ENCODE measurements at places on chromosomes 3 and 15.
A peak's percentile ranks its signal among the peaks of the same experiment; 100 is the strongest.

- DNase-seq: no peak
Measured at GRCh38 chr3:52428151-52429005, 16.5 kb downstream of the SEMA3G start.

DNA sequence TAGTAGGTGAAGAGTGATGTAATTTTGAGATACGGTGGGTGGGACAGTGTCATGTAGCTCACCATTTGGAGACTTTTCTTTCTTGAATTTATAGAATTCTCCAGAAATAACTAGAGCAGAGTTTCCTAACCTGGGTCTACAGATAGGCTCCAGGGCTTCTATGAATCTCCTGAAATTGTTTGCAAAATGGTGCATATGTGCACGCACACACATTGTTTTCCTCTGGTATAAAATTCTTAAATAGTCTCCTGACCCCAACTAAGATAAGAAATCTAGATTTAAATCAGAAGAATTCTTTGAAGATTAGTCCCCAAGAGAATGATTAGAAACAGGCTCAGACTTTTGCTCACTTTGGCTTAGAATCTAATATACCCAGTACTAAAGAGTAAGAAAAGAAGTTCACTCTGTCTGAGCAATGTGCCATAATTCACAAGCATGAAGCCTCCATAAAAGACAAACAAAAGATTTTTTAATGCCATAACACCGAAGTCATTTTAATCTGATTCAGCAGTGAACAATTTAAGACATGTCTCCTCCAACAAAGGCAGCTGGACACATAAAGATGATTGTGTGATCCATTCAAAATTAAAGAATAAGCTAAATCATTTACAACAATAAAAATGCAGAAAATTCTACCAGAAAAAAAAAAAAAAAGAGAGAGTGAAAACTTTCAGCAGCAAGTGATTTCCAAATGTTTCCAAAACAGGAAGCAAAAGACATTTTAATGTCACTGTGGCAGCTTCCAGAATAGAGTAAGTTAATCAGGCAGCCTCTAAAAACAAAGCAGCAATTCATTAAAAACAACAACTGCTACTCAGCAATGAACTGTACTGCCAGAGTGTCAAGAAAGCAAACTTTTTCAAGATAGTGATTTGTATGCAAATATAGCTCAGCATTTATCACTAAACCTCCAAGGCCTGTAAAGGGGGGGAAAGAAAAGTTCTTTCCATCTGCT is 975.5 kb upstream of the CFAP20DC start:
- no peak for DNase-seq

DNA sequence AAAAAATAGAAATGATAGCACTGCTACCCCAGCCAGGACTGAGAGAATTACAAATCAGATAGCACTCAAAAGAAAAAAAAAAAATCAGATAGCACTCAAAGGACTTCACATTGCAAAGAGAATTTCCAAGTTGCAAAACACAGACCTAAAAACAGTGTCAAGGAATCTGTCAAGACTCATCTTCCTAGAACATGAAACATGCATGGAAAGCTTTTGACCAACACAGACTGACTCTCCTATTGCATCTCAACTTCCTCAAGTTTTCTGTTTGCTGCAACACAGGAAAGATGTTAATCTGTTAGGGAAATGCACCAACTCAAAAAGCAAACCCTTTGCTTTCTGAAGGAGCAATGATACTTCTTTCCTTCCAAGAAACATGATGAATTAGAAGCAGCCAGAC is 42.3 kb downstream of the RAB27A start:
- DNase-seq: no peak

DNA sequence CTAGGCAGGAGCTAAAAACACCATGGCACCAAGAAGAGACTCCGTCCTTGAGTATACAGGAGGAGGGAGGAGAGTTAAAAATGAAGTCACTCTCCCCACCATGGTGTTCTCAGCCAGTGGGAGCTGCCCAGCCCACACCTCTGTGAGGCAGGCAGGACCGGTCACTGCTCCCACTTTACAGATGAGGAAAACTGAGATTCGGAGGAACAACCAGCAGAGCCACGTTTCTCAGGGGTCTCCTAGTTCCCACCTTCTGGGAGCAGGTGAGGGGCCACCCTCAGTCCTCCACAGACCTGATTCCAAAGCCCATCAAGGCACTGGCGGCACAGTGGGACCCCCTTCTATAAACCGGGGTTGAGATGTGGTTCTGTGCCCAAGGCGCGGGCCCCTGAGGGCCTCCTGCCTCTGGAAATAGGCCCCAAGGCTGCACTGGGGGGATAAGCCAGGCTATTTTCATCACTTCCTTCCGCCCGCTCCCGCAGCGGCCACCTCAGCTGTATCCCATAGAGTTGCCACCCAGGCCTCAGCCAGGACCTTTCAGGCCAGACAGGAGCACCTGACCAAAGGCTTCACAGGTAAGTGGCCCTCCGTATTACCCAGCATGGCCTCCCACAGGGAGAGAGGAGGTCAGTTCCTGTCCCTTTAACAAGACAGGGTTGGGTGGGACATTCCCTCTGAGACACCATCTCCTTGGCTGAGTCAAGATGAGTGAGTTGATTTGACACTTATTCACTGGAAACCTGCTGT is at the start of gene GP9:
Gene GP9 (plus strand): TSS at position 504 of the 747 bp plus-strand sequence. CDS start 961 bp downstream, outside the sequence.
- no peak for DNase-seq

- DNase-seq: no peak
Measured at GRCh38 chr15:72340366-72340765, 20.4 kb upstream of the CELF6 start.

GRCh38 chr3:52681596-52681995 is 4.1 kb downstream of the PBRM1 start:
- no peak for DNase-seq

DNA sequence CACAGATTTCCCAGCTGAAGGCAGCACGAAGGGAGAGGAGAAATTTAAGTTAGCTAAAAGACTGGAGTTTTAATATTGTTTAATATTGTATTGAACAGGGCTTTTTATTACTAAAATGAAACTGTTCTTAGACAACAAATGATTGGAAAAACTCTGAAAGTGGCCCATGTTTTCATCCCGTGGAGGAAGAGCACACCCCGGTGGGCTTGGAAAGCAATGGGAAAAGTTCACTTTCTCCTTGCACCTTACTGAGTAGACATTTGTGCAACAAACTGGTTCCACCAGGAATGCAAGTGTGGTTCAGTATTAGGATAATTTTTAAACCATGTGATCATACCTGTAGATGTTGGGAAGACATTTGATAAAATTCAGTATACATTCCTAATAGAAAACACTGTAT is 8.2 kb upstream of the ESYT3 start:
- no peak for DNase-seq

- no peak for DNase-seq
Measured at GRCh38 chr15:74352393-74352910, 15.0 kb downstream of the CYP11A1 start.

DNA sequence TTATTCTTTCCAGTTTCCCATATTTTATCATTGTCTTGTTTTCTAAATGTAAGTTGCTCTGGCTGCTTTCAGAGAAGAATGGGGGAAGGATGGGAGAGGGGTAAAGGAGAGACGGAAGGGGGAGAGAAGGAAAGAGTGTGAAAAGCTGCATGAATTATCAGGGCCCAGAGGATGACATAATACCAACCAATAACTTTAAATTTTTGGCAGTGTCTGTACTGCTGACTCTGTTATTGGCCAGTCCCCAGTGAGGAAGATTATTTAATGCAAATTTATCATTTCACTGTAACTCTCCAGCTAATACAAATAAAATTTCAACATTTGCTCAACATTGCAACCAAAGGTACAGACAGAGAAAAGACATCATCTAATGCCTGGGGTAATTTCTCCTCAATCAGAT is 551.7 kb upstream of the CFAP20DC start:
- DNase-seq: no peak

DNA sequence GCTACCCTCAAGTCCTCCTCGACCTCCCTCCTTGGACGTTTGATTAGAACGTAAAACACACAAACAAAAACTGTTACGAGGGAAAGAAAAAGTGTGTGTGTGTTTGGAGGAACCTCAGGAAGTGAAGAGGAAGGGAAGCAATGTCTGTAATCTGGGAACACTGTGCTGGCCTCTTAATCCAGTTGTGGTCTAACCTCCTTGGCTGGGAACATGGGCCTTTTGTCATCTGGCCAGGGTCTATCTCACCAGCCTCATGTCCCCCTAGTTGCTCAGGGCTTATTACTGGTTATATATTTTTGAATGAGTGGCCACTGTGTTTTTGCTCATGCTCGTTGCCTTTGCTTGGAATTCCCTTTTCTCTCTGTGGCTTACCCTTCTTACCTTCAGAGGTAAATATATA is 89.0 kb upstream of the RASGRF1 start:
- no peak for DNase-seq

DNA sequence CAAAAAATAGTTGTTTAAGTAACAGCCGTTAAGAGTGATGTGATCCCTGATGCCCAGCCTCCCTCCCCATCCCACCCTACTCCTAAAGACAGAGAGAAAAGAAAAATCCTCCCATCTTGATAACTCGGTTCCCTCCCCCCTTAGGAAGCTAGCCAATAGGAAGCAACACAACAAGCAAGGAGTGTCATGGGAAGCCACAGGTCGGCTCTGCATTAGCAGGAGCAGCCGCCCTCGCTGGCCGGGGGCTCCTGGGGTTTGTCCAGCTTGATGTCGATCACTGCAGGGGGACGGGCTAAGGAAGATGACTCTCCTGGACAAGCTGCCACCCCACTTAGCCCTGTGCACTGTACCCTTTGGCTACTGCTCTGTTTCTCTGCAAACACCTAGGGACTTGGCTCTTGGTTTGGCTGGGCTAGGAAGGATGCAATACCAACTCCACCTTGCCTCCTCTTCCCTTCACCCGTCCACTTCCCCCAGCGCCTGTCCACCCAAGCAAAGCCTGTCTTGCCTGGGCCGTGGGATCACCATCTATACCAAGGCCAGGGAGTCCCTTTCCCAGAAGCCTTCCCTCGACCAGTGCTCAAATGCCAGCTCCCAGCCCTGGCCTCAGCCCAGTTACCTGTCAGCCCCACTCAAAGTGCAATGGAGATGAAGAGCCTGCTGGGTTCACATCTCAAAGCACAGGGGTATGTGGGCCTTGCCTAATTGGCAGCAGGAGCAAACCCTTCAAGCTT is 23.1 kb downstream of the SRPRB start:
- peak; percentile 18 for DNase-seq

GRCh38 chr3:156332304-156332703 is 211.9 kb downstream of the KCNAB1 start:
- DNase-seq: no peak

GRCh38 chr15:88623061-88623460 is 1.9 kb downstream of the AEN start:
- DNase-seq: no peak

- DNase-seq: no peak
Measured at GRCh38 chr15:26134152-26134551, 271.0 kb upstream of the ATP10A start.

- DNase-seq: no peak
Measured at GRCh38 chr15:50066666-50067065, 52.4 kb downstream of the ATP8B4 start.

- DNase-seq: no peak
Measured at GRCh38 chr3:127753898-127754410, 68.4 kb downstream of the MGLL start.

DNA sequence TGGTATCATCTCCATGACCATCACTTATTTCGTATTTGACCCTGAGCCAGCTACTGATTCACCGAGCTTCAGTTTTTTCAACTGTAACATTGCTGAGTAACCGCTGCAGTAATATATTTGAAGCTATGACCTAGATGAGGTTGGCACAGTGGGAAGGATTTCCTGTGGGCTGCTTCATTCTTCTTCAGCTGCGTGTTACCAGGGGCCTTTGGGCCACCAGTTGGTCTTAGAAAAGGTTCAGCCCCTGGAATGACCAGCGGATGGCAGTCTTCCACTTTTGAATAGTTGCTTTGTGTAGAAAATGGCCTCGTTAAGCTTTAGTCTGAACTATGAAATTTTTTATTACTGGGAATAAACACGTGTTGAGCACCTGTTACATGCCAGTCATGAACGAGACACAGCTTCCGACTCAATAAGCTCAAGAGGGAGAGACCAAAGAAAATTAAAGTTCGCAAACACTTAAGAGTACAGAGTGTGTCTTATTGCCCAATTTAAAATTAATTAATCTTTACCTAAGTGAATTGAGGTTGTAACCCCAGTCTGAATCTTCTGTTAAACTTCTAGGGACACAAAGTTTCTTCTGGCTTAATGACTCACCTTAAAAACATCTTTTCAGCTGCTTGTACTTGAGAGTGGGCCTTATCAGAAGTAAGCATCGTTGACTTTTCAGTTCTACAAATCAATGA is 57.6 kb upstream of the NR2E3 start:
- peak; percentile 39 for DNase-seq

GRCh38 chr3:184630861-184631471 is 69.4 kb downstream of the EPHB3 start:
- DNase-seq: no peak

GRCh38 chr15:101126618-101127505 is 125.0 kb downstream of the CHSY1 start:
- DNase-seq: no peak

- DNase-seq: no peak
Measured at GRCh38 chr3:52216585-52217408, 8.6 kb downstream of the TLR9 start.

DNA sequence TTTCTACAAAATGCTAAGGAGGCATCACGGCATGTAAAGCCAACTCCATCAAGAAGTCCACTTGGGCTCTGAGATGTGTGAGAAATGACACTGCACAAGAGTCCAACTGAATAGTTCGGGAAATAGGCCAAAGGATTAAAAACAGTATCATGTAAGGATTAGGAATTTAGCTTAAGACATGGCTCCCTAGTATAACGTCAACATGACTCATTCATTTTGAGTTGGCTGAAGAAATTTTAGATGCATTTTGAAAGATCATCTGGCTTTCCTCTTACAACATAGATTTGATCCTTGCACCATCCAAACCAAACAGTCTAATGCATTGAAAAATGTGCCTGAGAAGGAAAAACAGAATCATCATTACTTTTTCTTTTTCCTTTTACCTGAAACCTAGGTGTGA is 109.3 kb upstream of the MME start:
- DNase-seq: no peak

DNA sequence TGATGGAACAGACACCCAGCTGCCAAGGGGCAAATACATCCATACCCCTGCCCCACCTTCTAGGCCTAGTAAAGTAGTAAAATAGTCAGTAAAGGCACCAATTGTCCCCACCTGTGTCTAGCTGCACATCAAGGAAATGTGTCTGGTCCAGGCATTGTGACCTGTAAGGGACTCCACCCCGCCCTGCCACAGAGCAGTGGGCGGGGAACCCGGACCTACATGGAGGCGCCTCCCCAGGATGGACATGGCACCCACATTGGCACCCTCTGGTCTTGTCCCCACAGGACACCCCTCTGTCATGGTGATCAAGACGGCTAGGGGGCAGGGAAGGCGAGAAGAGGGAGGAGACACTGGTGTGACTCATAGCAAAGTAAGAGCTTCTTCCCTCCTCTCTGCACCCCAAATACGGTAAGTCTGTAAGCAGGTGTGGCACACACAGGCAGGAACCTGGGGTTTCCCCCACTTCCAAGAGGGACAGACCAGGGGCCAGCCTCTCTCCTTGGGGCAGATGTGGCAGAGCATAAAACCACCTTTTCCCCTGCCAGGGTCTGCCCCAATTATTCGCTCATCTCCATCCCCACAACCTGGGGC is 13.5 kb upstream of the LINGO1 start:
- no peak for DNase-seq

- no peak for DNase-seq
Measured at GRCh38 chr15:43404130-43404529, 33.2 kb downstream of the TUBGCP4 start.

Data from iPS DF 6.9 (cell line).